Stimulated activated CD4-positive, alpha-beta T cell treated with anti-CD3 and anti-CD28 coated beads, Interleukin-15, amount 100 ng/mL, for 1 hour (primary cell): ENCODE measurements at places on chromosomes 2 and 18.

- no peak for DNase-seq
These were observed 372.6 kb downstream of the LRRTM4 start for GRCh38 chr2:77149565-77149964.

GRCh38 chr2:240789501-240790369, 30.3 kb downstream of the KIF1A start:
- no peak for DNase-seq

GRCh38 chr2:2744958-2745715, 414.1 kb upstream of the MYT1L start:
- no peak for DNase-seq

DNA sequence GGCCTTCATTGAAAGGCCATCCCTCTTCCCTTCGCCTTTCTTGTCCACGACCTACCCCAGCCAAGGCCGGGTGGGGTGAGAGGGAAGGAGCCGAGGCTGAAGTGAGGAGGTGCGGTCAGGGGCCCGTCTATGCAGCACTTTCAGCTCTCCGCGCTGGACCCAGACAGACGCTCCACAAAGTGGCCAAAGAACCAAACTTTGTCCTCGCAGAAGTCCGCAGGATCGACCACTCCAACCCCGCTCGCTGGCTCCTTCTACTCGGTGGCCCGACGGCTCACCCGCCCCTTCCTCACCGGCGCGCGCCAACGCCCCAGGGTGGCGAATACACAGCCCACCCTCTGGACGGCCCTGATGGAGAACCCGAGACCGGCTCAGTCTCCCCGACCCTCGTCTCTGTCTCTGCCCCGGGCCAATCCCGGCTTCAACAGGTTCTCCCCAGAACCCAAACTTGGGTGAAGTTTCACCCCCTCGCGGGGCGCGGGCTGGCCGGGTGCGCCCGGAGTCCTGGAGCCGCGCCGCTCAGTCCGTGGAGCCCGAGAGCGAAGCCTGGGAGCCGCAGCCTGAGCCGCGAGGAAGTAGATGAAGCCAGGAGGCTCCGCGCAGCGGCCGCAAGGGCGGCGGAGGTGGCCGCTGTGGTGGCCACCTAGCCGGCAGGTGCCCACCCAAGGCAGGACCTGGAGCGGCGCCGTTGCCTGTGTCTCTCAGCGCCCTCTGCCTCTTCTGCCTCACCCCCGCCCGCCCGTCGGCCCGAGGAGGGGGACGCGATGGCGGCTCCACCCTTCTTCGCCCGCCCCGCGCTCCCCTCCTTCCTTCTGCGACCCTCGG, 26.7 kb upstream of the ALPP start:
- no peak for DNase-seq

DNA sequence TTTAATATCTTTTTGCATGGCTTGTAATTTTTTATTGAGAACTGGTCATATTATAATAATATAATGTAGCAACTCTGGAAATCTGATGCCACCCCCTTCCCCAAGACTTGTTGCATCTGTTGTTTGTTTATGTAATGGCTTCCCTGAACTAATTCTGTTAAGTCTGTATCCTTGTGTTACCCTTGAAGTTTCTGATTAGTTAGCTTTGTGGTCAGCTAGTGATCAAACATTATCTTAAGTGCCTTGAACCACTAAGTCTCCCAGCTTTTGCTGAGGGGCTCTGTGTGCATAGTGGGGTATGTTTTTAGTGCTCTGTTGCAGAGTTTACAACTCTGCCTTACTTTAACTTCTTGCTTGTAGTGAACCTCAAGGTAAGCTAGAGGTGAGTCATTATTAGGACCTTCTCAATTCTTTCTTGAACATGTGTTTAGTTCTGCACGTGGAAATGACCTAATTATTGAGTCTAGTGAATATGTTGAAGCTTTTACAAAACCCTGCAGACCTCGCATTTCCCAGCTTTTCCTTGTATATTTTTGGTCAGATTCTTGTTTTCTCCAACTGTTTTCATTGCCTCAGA, 24.8 kb downstream of the SMCHD1 start:
- DNase-seq = no peak

DNA sequence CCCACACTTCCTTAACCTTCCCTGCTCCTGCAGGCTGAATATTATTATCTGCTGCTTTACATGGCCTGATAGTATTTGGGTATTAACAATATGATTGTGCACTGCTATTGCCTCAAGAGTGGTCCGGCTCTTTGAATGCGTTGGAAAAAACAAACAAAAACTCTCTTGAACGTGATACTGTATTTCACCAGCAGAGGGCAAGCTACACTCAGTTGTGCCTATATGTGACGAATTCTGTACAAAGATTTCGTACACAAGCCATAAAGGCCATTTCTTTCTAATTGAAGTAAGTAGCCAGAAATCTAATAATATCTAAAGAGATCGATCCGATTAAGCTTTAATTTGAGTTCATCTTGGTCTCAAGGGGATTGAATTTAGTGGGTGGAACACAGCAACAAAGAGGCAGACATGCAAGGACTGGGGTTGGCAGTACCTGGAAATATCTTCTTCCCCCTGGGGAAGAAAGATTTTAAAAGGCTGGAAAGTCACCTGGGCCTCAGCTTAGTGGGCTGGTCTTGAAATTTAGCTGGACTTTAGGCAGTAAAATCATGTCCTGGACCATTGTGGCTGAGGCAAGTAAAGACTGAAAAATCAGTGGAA, 49.3 kb upstream of the RAB6D start:
- no peak for DNase-seq

DNA sequence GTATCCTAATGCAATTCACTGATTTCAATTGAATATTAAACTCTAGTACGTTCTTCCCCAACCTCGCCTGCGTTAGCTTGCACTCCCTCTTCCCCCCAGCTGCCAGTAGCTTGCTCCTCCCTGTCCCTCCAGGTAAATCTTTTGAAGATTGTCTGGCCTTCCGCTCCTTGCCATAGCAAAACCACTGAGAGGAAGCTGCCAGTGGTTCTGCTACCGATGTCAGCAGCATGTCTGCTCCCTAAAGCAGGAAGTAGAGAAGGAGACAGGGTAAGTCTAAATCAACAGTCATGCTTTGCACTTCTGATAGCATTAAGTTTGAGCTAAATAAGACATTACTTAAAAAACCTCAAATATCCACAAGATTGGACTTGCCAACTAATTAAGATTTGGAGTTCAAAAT, 89.1 kb downstream of the SCN2A start:
- no peak for DNase-seq

DNA sequence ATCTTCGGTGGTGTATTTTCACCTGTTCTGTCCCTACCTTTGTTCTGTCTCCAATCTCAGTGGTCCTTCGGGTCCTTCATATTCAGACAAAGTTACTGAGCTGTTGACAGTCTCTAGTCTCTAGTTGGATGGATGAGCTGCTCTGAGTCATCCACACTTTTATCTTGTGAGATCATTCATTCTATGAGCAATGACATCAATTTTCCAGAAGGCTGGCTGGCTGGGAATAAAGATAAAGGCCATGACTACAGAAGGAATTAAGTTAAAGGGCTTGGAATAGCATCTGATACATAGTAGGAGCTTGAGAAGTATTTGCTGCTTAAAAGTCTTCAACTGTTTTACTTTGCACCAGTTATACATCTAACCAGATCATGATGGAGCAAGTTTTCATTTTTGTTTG, 43.1 kb upstream of the SLC39A10 start:
- no peak for DNase-seq

DNA sequence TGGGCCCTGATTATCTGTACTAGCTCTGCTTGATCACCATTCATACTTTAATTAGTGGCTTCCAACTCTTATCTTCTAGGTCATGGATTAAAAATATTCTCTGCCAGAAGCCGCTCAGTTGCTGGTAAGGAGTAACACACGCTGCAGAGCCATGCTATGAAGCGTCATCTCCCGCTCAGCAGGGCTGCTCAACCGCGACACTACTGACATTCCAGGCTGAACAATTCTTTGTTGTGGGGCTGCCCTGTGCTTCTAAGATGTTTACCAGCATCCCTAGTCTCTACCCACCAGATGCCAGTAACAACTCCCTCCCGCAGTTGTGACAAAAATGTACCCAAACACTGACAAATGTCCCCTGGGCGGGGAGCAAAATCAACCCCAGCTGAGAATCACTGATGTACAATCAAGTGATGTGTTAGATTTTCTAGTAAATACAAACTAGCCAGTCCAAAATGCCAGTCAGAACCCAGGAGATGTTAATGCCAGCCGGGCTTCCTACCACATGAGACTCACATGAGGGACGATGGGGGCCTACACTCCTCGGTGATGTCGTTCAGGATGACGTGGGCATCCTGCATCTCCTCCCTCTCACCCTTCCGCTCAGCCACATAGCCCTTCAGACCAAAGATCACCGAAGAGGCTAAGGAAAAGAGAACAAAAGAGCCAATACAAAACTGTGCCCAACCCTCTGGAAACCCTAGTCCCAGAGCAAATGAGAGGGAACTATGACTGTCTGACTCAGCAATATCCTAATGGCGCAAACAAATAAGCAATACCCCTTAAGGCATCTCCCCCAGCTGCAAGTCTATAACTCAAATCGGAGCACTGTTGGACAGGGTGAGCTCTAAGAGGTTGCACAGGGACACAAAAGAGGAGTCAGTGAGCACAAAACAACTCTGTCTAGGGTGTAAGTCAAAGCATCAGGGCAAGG, 15.6 kb downstream of the ILKAP start:
- no peak for DNase-seq

GRCh38 chr18:32072321-32072720, 19.4 kb upstream of the RNF138 start:
- no peak for DNase-seq

DNA sequence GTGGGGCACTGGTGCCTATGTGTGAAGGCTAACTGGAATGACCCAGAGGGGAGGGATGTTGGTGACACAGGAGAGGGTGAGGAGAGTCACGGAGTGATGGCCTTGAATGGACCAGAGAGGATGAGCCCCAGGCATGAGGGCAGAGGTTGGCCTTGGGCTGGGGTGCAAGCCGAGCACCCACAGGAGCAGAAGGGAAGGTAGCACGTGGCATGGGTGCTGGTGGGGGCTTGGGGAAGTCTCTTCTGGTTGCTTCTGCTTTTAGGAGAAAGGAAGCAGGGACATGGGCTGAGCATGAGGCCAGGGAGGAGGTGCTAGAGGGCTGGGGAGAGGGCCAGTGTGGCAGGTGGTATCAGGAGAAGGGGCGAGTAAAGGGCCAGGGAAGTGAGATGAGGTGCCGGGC, 183.8 kb downstream of the DYSF start:
- no peak for DNase-seq

- DNase-seq = no peak
These were observed 468.2 kb upstream of the ST6GAL2 start for GRCh38 chr2:107354175-107354574.

- DNase-seq = no peak
These were observed 35.7 kb downstream of the NPAS2 start for GRCh38 chr2:100855606-100856005.

- no peak for DNase-seq
These were observed 270.4 kb downstream of the LRATD1 start for GRCh38 chr2:14902953-14903352.

- no peak for DNase-seq
These were observed 1.1 kb upstream of the LIPG start for GRCh38 chr18:49560624-49561288.

- peak; percentile 11 for DNase-seq
These were observed at the start of gene TMEM237 for GRCh38 chr2:201643216-201643890. TSS of gene TMEM237 (minus strand) at chr2:201643503. CDS start at chr2:201643400, 103 bp downstream.

DNA sequence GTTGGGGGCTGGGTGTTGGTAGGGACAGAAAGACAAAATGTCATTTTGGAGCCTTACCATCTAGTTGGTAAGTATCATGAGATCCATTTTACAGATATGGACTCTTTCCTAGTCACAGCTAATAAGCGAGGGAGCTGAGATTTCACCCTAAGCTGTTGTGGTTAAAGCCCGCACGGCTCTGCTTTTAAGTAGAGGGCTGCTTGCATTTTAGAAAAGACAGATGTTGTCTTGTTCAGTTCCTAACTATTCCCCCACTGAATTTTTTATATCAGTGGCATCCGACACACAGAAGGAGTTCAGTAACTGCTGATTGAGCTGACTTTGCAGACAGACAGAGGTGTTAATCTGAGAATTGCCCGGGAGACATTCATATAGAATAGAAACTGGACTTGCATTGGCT, 3.7 kb downstream of the QPCT start:
- DNase-seq = no peak

DNA sequence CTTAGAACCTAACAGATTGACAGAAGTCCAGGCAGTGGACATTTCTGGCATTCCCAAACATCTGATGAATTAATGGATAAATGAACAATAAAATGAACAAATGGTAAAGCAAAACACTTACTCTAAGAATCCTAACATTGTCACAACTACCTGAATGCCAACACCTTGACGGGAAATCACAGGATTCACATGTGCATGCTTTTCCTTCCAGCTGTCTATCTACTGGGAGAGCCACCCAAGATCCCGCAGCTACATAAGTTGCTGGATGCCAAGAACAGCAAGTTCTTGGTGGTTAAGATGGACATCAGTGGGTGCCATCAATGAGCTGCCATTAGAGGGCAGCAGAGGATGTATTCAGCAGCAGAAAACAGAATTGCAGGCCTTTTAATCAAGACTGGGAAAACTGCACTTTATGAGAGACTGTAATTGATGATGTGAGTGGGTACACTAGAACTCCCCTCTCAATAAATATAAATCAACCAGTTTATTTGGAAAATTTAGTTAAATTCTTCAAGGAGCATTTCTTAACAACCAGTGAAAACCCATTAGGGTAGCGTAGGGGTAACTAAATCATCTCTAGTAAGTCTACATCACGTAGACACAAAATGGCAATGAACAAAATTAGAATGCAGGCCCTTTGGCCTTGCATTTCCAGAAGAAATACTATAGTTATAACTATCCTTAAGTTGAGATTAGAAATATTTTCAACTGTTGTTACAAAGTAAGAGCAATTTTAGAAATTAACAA, 45.6 kb downstream of the SESTD1 start:
- DNase-seq = no peak

- DNase-seq = no peak
These were observed 176.9 kb downstream of the BCL2 start for GRCh38 chr18:63142594-63143225.

- no peak for DNase-seq
These were observed 32.0 kb downstream of the LPIN1 start for GRCh38 chr2:11778416-11778815.
